Effector CD4-positive, alpha-beta T cell (primary cell): ENCODE measurements at places on chromosomes 7 and 10.

GRCh38 chr10:15112657-15113056 is 15.5 kb downstream of the RPP38 start:
- no peak for DNase-seq

- DNase-seq, result no peak
Measured at GRCh38 chr7:28957064-28957750, 923 bp downstream of the TRIL start.

- no peak for DNase-seq
Measured at GRCh38 chr10:103763374-103764202, 91.8 kb downstream of the SH3PXD2A start.

GRCh38 chr10:125161707-125162119 is 1.4 kb upstream of the CTBP2 start:
- DNase-seq, result no peak

DNA sequence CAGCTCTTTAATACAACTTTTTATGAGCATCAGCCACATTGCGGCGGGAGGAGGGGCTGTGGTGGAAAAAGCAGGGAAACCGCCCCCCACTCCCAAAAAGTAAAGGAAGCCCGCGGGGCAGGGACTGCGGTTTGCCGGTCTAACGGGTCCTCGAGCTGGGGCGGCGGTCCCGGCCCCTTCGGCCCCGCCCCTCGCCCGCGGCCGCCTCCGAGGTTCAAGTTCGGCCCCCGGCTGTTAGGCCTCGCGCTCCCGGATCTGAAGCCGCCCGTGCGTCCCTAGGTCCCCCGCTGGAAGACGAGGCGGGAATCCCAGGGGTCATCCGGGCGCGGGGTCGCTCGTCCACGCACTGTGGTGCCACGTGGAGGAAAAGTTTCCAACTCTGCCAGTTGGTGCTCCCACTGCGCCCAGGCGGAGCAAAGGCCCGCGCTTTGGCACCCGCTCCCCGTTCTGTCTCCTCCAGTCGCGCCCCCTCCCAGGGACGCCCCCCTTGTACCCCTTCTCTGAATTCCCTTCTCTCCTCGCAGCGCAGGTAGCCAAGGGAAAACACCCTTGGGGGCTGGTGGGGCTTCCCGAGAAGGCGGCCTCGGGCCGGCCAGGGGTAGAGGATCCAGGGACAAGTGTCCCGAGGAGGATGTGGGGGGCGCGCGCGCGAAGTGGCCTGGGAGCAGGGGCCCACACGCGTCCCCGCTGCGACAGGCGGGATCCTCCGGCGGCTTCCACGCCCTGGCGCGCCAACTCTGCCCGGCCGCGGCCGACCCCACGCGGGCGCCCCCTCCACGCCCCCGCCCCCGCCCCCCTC is 798 bp upstream of the AUTS2 start:
- DNase-seq, result no peak

- DNase-seq, result no peak
Measured at GRCh38 chr7:77415476-77415822, 700 bp downstream of the GSAP start.

- no peak for DNase-seq
Measured at GRCh38 chr10:49175587-49176309, 12.4 kb downstream of the TMEM273 start.

GRCh38 chr7:15839416-15840100 is 153.1 kb upstream of the MEOX2 start:
- DNase-seq, result no peak

- no peak for DNase-seq
Measured at GRCh38 chr10:61830072-61830845, 71.2 kb upstream of the ARID5B start.

GRCh38 chr10:95906677-95907455 is 909 bp upstream of the CC2D2B start:
- DNase-seq, result no peak

GRCh38 chr10:132194726-132195125 is 8.0 kb downstream of the DPYSL4 start:
- DNase-seq, result no peak

DNA sequence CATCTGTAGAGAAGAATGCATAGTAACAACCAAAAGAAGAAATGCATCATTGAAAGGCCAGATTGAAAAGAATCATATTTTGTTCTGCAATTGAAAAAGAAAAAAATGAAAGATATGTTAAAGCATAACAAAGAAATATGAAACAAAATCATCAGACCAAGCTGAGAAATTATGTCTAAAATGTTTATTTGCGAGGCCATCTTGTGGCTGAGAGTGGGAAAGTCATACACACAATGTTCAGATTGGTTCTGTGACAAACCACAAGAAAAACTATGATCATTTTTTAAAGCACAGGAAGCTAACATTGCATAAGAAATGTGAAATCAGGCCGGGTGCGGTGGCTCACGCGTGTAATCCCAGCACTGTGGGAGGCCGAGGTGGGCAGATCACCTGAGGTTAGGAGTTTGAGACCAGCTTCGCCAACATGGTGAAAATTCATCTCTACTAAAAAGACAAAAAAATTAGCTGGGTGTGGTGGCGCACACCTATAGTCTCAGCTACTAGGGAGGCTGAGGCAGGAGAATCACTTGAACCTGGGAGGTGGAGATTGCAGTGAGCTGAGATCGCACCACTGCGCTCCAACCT is 36.6 kb downstream of the ABCB5 start:
- DNase-seq, result no peak

GRCh38 chr7:157607218-157607617 is 270.4 kb downstream of the DNAJB6 start:
- DNase-seq, result no peak

DNA sequence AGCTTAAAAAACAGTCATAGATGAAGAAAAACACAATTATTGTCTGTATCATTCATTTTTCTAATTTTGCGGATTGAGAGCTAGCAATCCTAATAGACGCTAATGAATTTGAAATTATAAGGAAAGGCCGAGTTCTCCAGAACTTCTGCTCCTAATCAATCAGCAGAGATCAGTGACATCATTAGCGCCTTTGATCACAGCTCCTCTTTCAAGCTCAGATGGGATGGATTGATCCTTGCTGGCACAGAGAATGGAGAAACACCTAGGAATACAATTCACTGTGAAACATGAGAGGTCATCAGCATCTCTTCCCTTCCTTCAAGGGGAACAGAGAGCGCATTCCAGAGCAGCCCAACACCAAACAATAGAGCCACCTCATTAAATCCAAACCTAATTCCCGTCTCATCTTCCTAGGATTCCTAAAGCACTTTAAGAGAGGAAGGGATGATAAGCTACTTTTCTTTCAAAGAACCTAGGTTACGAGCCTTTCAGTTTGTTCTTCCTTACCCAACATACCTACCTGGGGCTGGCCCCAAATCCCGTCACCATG is 24.4 kb downstream of the GLI3 start:
- DNase-seq, result no peak

DNA sequence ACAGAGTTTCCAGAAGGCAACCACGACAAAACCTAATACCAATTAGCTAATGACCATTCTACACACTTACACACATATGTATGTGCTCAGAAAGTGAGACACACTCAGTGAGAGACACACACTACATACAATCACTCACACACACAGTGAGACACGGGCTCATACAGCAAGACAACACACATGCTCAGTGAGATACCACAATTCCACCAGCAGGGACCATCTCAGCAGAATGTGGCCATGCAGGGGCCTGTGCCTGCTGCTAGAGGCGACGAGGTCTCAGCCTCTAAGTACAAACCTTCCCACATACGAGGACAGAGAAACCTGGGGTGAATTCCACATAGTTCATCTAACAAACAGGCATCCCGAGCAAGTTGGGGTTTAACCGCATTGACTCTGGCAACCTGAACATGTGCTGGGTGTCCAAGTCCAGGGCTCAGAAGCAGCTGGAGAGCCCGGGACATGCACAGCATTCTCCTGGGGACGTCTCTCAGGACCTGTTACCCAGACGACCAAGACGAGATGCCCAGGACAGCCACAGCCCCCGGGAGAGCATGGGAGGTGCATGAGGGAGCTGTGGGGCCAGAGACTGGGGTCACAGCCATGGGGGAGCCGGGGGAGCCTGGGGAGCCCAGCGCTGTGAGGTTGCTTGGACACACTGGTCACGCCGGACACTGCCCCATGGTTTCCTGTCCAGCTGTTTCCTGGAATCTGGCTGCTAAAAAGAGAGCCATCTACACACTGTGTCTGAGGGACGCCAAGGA is 523.6 kb downstream of the PTPRN2 start:
- DNase-seq, result no peak

DNA sequence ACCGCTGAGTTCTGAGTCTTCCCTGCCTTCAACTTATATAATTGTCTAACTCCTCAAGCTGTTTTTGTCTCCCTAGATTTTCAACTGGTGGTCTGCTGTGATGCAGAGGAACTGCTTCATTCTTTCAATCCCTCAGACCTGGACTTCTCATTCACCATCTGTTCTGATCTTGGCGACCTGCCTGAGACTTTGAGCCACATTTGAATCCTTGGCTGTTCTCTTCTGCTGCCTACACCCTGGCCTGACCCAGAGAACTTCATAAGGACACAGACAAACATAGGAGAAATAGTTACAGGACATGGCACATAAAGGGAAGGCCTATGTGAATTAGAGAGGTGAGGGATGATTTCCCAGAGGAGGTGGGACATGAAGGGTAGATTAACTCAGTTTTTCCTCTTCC is 326.7 kb downstream of the PTEN start:
- no peak for DNase-seq

GRCh38 chr10:124886195-124886594 is 55.7 kb upstream of the ZRANB1 start:
- no peak for DNase-seq

GRCh38 chr10:107502229-107502985 is 337.9 kb upstream of the SORCS1 start:
- no peak for DNase-seq

- no peak for DNase-seq
Measured at GRCh38 chr10:129945941-129946760, 17.9 kb downstream of the EBF3 start.

DNA sequence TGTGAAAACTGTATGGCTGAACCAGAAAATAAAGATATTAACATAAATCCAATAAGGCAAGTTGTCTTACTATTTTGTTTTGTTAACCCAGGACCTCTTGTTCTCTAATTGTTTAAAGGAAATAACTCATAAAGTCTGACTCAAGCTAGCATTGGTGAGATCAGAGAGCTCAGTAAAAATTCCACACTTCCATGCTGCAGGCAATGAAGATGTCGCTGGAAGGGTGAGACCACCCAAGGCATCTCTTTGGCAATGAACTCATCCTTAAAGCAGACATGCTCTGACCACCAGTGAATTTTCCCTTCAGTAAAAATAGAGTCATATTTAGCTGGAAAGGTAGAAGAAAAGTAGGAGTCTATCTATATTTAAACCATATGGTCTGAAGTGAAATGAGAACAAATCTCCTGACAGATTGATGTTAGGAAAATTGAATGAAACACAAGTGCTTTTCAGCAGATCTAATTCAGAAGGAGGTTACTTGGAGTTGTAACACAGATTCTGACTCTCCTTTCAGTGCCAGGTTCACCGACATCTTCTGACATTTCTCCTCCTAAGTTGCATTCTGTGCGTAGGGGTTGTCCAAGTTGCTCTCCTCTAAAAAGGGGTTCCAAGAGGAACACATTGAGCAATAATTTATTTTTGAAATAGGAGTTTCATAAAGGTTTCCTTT is 32.8 kb upstream of the VIPR2 start:
- DNase-seq, result no peak

DNA sequence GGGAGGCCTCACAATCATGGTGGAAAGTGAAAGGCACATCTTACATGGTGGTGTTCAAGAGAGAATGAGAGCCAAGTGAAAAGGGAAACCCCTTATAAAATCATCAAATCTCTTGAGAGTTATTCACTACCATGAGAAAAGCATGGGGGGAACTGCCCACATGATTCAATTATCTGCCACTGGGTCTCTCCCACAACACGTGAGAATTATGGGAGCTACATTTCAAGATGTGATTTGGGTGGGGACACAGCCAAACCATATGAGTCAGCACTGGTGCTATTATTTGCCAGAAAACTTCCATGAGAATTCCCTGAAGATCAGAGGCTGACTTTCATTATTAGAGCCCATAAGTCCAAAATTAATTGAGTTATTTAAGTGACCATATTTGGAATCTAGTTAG is 1001.2 kb upstream of the POT1 start:
- DNase-seq, result no peak

DNA sequence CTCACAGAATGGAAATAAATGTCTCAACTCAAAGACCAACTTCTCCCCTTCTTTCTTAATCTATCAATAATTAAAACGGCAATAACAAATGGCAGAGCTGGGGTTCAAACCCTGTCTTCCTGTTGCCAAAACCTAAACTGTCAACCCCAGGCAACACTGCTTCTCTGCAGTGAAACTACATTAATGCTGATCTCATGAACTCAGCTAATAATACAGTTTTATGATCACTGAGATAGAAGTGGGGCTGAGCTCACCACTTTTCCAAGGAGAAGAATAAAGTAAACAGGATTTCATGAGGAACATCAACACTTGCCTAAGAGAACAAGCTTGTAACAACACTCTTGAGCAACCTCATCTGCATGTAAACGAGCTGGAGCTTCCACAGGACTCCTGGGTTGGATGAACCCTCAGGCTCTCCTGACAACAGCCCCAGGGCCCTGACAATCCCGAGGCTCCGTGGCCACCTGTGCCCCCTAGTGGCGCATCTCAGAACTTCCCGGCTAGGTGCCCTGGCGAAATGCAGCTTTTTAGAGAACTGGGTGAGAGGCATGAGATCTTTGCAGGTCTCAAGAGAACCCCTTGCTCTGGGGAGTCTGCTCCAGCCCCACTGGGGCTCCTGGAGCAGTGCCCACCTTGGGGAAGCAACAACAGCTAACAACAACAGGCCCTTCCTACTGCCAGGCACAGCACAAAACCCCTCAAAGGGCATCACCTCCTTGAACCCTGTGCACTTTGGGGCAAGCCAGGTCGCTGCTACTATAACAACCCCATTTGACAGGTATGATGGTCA is 169.3 kb downstream of the SH3PXD2A start:
- peak; percentile 74 for DNase-seq

DNA sequence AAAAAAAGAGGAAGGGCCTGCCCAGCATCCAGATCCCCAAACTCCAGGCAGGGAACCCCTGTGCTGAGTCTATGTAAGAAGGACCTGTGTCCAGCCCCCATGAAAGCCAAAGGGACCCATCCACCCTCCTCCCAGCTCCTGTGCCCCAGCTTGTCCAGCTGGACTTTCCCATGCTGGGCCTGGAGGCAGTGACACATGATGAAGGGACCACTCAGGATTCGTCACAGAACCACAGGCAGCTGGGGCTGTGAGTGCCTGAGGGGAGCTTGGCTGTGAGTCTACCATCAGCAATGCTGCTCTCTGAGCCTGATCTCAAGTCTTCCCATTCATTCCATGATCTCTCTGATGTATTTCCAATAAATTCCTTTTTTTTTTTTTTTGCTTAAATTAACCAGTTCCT is 36.2 kb upstream of the MNX1 start:
- no peak for DNase-seq

DNA sequence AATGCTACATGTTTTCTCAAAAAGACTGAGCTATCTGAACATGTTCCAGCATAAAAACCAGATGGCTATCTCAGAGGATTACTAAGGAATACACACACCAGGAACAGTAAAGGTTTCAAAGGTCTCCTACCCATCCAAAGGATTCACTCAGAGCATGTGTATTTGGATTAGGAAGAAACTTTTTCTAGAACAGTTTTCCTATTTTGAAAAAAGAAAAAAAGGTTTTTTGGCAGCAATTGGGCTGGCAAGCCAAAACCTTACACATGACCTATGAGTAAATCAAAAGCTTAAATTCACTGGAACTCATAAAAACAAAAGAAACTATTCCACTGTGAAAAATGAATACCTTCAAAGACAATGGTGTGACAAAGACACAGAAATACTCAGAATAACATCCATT is 9.6 kb downstream of the TPK1 start:
- no peak for DNase-seq
